Ovary (tissue), 10 donors: ENCODE measurements at places on chromosomes 2 and 18. TPM values are rescaled to one million over a fixed set of nuclear protein-coding genes. Genes with fewer than 3 reads are reported as not detected.

MYCN gene
- 7.0 TPM for total RNA-seq

GRCh38 chr2:29367986-29368658, 252.9 kb downstream of the CLIP4 start:
- H3K27me3 ChIP-seq = no peaks in the 10 kb centered on the region
- H3K4me1 ChIP-seq = no peaks in the 10 kb centered on the region
- H3K36me3 ChIP-seq = no peaks in the 10 kb centered on the region
- no peak overlapping the region for H3K27ac ChIP-seq
- no peak overlapping the region for H3K4me3 ChIP-seq

DNA sequence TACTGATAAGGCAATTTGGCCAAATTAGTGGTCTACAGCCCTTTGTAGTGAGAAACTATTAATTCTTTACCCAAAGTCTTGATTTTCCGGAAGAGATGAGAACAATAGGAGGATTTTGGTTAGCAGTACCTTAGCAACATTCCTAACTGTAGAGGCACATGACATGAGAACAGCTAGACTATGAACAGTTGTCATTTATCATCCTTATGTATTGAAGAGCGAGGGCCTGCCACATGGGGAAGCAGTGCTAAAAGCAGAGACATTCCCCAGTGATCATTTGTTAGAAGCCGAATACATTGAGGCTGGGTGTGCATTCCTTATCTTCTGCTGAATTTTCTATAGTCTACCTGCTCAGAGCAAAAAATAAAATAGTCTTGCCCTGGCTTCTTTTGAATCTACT, 65.2 kb downstream of the RBBP8 start:
- no peaks in the 10 kb centered on the region for H3K36me3 ChIP-seq
- DNase-seq = no peak
- no peak overlapping the region for H3K27ac ChIP-seq
- no peaks in the 10 kb centered on the region for H3K4me1 ChIP-seq
- H3K27me3 ChIP-seq = no peaks in the 10 kb centered on the region

- no peaks in the 10 kb centered on the region for H3K27me3 ChIP-seq
- H3K36me3 ChIP-seq = no peaks in the 10 kb centered on the region
- no peaks in the 10 kb centered on the region for H3K4me1 ChIP-seq
- no peak overlapping the region for H3K4me3 ChIP-seq
- DNase-seq = no peak
Measured at GRCh38 chr2:225056330-225057073, 14.2 kb upstream of the DOCK10 start.

CFAP65 gene
- total RNA-seq = 19.6 TPM

STEAP3 gene
- total RNA-seq = 5.0 TPM

CIDEA gene
- not detected for total RNA-seq

DNA sequence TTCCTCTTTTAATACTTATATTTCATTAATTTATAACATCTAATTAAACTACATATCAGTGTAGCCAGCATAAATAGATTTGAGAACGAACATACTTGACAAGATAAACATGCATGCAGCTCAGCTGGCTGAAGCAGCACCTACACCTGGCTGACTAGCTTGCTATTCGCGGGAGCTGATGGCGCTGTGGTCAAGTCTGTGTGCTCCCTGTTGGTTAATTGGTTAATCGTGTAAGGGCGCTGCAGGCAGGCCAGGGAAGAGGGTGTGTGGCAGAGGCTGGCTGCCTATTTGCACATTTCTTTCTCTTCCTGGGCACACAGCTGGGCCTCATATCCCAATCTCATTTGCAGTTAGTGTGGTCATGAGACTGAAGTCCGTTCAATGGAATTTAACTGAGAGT, 14.5 kb upstream of the VWA3B start:
- no peak overlapping the region for H3K27ac ChIP-seq
- H3K27me3 ChIP-seq = no peaks in the 10 kb centered on the region
- H3K4me1 ChIP-seq = no peaks in the 10 kb centered on the region
- H3K36me3 ChIP-seq = no peaks in the 10 kb centered on the region

DNA sequence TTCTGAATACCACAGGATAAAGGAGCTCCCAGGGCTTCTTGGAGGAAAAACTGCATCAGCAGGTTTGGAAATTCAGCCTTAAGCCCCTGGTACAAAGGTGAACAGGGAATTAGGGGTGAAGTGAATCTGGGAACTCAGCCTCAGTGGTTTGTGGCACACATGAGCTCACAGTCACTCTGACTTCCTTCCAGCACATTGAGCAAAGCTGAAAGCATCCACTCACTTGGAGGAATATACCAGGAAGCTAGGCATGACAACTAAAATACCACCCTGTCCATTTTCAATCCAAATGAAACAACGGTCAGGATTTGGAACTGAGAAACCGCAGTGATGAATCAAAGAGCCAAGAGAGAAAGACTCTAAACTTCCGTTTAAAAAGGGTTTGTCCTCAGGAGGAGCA, 216.1 kb downstream of the ICOS start:
- H3K27me3 ChIP-seq = no peaks in the 10 kb centered on the region
- DNase-seq = no peak
- H3K4me1 ChIP-seq = no peaks in the 10 kb centered on the region

GRCh38 chr2:172420216-172420615, 7.2 kb upstream of the ITGA6 start:
- no peak overlapping the region for H3K27ac ChIP-seq
- no peaks in the 10 kb centered on the region for H3K36me3 ChIP-seq
- DNase-seq = no peak
- no peaks in the 10 kb centered on the region for H3K27me3 ChIP-seq

MAL gene
- 1.7 TPM for total RNA-seq

GRCh38 chr2:20607446-20607845, 43.5 kb downstream of the HS1BP3 start:
- H3K27me3 ChIP-seq = no peaks in the 10 kb centered on the region
- peaks cover 15% of the 10 kb centered on the region for H3K4me1 ChIP-seq
- H3K27ac ChIP-seq = no peak overlapping the region
- H3K4me3 ChIP-seq = no peak overlapping the region
- H3K36me3 ChIP-seq = no peaks in the 10 kb centered on the region

DNA sequence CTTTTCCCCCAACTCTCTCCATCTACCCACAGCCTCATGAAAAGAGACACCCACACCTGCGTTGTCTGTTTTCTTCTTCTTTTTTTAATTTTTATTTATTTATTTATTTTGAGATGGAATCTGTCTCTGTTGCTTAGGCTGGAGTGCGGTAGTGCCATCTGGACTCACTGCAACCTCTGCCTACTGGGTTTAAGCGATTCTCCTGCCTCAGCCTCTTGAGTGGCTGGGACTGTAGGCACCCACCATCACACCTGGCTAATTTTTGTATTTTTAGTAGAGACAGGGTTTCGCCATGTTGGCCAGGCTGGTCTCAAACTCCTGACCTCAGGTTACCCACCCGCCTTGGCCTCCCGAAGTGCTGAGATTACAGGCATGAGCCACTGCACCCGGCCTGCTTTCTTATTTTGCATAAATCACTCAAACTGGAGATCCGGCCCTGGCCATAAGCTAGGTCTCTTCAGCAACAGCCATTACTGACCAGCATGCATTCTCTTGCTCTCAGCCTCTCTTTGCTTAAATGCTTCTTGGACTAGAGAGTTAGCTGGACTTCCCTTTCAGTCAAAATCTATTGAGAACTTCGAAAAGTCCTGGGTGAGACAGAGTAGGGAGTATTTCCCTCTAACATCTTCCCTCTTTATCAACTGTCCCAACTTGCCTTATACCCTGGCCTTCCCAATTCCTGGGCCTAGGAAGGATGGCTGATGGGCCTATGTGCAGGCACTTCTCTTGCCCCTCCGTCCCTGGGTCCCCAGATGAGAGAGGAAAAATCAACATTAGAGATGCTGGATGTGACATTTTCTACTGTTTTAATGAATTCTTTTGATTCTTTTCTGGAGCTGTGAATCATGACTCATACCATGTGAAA, 27.3 kb downstream of the MYCN start:
- no peaks in the 10 kb centered on the region for H3K4me1 ChIP-seq
- H3K27ac ChIP-seq = no peak overlapping the region
- H3K27me3 ChIP-seq = no peaks in the 10 kb centered on the region
- no peak for DNase-seq
- H3K36me3 ChIP-seq = no peaks in the 10 kb centered on the region

DNA sequence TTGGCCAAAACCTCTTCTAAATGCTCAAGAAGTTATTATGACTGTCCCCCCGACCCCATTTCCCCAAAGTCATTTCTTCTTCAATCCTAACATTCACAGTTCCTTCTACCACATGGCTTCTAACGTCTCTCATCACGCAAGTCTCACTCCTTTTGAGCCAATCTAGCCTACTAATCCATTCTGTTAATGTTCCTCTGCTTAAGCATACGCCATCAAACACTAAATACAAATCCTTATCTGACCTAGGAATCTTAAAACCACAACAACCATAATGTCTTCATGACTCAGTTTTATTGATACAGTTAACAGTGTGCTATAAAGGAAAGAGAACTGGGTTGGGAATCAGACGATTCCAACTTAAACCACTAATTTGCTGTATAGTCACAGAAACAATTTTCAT, 23.9 kb downstream of the HNRNPLL start:
- no peaks in the 10 kb centered on the region for H3K27me3 ChIP-seq
- H3K4me1 ChIP-seq = peaks cover 2% of the 10 kb centered on the region
- DNase-seq = no peak
- H3K36me3 ChIP-seq = no peaks in the 10 kb centered on the region
- H3K27ac ChIP-seq = no peak overlapping the region

DNA sequence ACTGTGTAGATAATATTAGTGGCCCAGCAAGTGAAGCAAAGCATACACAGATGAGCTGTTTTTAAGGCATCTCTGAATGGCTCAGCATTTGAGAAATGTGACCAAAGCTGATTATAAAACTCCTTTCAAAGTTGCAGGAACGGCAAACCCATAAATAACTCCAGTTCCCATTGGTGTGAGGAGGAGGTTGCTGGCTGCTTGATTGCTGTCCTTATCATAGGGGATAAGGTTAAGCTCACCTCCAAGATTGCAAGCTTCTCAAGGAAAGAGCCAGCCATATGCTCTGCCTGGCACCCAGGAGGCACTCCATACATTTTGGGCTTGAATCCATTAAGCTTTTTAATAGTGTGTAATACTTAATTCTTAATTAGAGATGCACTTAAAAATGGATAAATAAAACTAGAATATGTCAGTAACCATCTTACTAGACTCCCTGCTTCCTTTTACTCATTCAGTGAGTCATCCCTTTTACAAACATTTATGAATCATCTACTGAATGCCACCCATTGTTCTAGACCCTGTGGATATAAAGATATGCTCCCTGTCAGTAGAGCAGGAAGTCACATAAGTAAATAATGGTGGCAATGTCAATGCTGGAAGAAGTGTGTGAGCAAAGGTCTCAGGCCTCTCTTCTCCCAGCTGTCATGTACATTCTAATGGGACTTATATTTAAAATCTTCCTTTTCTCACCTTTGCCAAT, 99.3 kb downstream of the SPATS2L start:
- H3K27me3 ChIP-seq = no peaks in the 10 kb centered on the region
- no peak overlapping the region for H3K4me3 ChIP-seq
- H3K27ac ChIP-seq = no peak overlapping the region
- no peak for DNase-seq
- H3K36me3 ChIP-seq = no peaks in the 10 kb centered on the region
- peaks cover 6% of the 10 kb centered on the region for H3K4me1 ChIP-seq

GRCh38 chr18:14085770-14086457, 46.3 kb downstream of the ZNF519 start:
- H3K27me3 ChIP-seq = no peaks in the 10 kb centered on the region
- H3K36me3 ChIP-seq = no peaks in the 10 kb centered on the region
- H3K4me3 ChIP-seq = no peak overlapping the region
- no peaks in the 10 kb centered on the region for H3K4me1 ChIP-seq

AKAIN1 gene
- total RNA-seq = not detected

DNA sequence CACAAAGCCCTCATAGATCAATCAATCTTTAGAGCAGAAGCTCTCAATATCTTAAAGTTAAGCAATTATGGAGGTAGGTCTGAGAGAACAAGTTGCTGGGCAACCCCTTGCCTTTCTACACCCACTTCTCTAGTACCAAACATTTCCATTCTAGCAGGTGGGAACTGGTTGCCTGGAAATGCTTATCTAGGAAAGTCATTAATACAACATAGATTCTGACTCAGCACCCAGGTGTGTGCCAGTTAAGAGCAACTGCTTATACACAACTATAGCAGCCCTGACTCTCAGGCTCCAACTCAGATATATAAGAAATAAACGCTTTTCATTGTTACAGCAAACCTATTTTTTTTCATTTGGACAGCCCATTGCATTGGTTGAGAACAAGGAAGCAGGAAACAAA, 237.7 kb downstream of the IRS1 start:
- no peak for DNase-seq
- no peak overlapping the region for H3K27ac ChIP-seq
- H3K27me3 ChIP-seq = no peaks in the 10 kb centered on the region
- H3K4me1 ChIP-seq = no peaks in the 10 kb centered on the region
- no peaks in the 10 kb centered on the region for H3K36me3 ChIP-seq
- H3K4me3 ChIP-seq = no peak overlapping the region

DNA sequence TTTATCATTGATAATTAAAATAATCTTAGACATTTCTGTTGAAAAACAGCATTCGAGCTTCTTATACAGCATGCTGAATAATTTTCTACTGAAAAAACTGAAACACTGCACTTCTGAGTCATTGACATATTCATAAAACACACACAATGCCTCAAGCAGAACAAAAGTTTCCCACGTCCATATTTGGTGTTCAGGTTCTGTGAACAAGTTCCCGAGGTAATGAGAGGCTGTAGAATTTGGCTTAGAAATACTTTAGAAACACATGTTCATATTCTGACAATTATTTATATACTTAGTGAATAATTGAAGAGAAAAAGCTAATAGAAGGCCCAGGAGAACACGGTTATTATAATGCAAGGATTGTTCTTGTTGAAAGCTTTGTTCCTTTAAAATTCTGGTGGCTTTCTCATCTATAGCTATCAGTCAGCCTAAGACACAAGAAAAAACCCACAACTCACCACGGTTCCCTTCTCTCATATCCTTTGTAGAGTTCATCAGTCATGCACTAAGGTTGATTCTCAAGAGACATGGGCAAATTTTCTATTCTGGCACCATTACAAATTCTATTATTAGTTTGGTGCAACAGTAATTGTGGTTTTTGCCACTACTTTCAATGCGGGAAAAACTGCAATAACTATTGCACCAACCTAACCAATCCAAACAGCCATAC, 194.4 kb downstream of the TMX3 start:
- no peaks in the 10 kb centered on the region for H3K27me3 ChIP-seq
- DNase-seq = no peak
- no peaks in the 10 kb centered on the region for H3K36me3 ChIP-seq
- H3K4me3 ChIP-seq = no peak overlapping the region
- H3K27ac ChIP-seq = no peak overlapping the region
- H3K4me1 ChIP-seq = no peaks in the 10 kb centered on the region
